Mesothelial cell of epicardium (in vitro differentiated cells): ENCODE measurements at places on chromosomes 1 and 21. TPM values are rescaled to one million over a fixed set of nuclear protein-coding genes. Genes with fewer than 3 reads are reported as not detected.

The ETV3L gene
- not detected in 3 replicates for total RNA-seq

DNA sequence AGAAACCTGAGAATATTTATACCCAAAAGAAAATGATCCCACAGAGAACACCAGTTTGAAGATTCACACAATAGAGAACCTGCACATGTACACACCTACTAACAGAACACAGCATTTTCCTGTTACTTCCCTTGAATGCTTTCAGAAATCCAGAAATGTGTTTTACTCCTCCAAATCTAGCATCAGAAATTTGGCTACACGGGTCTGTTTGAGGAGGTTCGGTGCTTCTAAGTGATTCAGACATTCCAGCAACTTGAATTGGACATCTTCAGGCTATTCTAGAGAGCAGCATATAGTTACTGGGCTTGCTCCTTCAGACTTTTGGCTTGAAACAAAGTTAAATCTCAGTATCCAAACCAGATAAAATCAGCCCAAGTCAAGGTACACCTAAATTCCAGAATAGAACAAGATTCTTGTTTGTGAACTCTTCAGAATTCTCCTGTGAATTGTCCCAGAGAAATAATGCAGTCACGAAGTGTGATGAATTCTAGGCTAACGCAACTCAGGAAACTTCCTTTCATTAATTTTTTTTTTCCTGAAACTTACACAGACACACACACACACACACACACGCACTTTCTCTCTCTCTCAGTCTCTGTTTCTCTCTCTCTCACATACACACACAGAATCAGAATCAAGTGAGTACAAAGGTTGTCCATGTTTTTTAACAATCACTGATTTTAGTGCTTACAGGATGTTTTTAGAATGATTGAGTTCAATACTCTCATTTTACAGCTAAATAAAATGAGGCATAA, 278.4 kb upstream of the SNX7 start:
- H3K4me3 ChIP-seq, result no peak overlapping the region
- no peak overlapping the region for H3K27ac ChIP-seq
- H3K4me1 ChIP-seq, result peaks cover 24% of the 10 kb centered on the region

- peaks cover 29% of the 10 kb centered on the region for H3K27me3 ChIP-seq
- no peaks in the 10 kb centered on the region for H3K36me3 ChIP-seq
- DNase-seq, result no peak
- H3K4me3 ChIP-seq, result no peak overlapping the region
Observed at GRCh38 chr1:51168936-51169335, 66.9 kb downstream of the C1orf185 start.

DNA sequence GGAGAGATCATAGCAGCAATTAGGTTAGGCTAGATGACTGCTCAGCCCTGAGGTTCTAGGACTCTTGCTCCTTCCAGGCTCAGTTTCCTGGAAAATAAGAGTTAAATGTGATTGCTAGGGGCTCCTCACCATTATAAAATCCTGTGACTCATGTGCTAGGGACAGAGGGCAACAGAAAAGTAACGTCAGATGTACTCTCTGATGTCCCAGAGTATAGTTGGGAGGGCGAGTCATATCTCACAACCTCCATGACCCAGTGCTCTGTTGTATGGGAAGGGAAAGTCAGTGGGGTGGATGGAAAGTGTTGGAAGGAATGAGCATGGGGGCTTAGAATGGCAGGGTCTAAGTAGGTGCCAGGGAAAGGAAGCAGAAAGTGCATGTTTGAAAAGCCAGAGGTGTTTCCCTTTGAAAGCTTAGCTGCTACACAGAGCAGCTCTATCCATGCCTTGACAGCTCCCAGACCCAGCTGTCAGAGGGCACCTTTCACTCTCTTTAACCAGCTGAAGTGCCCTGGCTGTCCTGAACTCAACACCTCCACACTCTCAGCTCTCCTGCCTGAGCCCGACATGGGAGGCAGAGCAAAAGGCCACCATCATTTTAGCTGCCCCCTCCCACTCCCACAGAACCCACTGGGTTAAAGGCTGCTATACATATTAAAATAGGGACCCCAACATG, 11.6 kb downstream of the GJA5 start:
- no peak overlapping the region for H3K4me3 ChIP-seq
- no peaks in the 10 kb centered on the region for H3K27me3 ChIP-seq
- no peak overlapping the region for H3K27ac ChIP-seq
- peaks cover 2% of the 10 kb centered on the region for H3K4me1 ChIP-seq
- no peak for DNase-seq
- no peaks in the 10 kb centered on the region for H3K36me3 ChIP-seq

- DNase-seq, result no peak
- no peak overlapping the region for H3K4me3 ChIP-seq
- no peaks in the 10 kb centered on the region for H3K36me3 ChIP-seq
- H3K4me1 ChIP-seq, result no peaks in the 10 kb centered on the region
- peaks cover 59% of the 10 kb centered on the region for H3K27me3 ChIP-seq
Observed at GRCh38 chr1:14452551-14452950, 145.9 kb upstream of the KAZN start.

GRCh38 chr21:43277481-43278351, 108.9 kb downstream of the CRYAA start:
- no peak overlapping the region for H3K4me3 ChIP-seq
- peaks cover 2% of the 10 kb centered on the region for H3K27me3 ChIP-seq
- H3K4me1 ChIP-seq, result peaks cover 10% of the 10 kb centered on the region
- H3K27ac ChIP-seq, result peak overlapping the region; percentile 33

DNA sequence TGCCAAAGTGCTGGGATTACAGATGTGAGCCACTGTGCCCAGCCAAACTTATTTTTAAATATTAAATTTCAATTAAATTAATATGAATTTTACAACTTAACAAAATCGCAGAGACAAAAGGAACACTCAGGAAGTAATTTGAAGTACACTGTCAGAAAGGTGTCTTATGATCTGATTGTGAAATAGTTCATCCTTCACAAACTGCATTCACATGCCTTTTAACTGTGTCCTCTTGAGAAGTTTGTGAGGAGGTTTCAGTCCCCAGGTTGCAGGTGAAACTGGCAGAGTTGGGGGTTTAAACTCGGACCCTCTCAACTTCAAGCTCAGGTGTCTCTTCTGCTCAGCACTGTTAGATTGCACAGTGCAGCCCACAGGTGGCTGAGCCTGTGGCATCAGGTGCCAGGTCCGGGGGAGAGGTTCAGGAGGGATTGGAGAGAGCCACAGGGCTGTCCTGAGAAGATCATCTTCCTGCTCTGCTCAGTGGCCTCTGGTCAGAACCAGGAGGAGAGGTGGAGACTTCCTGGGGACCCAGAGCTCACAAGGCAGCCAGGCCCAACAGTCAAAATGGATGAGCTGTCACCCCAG, 152.3 kb upstream of the RAB4A start:
- peaks cover 2% of the 10 kb centered on the region for H3K36me3 ChIP-seq
- DNase-seq, result no peak
- H3K4me1 ChIP-seq, result peaks cover 40% of the 10 kb centered on the region
- no peak overlapping the region for H3K4me3 ChIP-seq
- H3K27ac ChIP-seq, result peak overlapping the region; percentile 28

DNA sequence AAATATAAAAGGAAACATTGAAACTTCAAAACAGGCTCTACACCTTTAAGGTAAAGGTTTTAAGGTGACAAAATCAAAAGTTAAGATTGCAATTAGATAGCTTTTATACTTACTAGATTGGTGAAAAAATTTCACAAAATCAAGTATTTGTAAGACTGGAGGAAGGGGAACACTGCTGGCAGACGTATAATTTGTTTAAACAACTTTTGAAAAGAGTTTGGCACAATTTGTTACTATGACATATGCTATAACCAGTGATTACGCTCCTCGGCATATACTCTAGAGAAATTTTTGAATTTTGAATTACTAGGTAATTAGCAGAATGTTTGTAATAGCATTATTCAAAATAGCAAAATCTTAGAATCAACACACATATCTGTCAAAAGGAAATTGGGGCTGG, 425.0 kb downstream of the LRRIQ3 start:
- H3K4me1 ChIP-seq, result no peaks in the 10 kb centered on the region
- H3K27ac ChIP-seq, result no peak overlapping the region
- no peak overlapping the region for H3K4me3 ChIP-seq
- H3K27me3 ChIP-seq, result no peaks in the 10 kb centered on the region
- no peak for DNase-seq

DNA sequence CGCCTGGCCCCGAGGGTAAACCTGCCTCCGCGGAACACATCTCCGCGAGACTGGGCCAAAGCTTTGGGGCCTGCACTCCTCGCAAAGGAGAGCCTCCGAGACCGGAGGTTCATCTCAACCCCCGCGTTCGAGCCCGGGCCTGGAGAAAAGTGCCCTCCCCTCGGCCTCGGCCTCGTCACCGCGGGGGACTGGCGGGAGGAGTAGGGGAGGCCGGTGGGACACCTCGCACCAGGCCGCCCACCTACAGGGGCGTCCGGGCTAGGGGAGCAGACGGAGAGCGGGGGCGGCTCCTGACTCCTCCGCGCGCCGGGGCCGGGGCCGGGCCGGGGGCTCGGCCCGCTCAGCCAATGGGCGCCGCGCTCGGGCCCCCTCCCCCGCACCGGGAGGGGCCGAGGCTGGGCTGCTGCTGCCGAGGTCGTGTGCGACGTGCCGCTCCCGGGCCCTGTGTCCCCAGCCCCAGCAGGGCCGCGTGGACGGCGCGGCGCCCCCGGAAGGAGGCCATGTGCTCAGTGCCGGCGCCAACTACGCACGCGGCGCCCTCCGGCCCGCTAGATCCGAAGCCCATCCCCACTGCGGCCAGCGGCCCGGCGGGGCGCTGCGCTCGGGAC, 684 bp downstream of the SLC2A1 start:
- H3K36me3 ChIP-seq, result peaks cover 18% of the 10 kb centered on the region
- H3K27ac ChIP-seq, result peak overlapping the region; percentile 66
- H3K4me3 ChIP-seq, result peak overlapping the region; percentile 96
- no peaks in the 10 kb centered on the region for H3K27me3 ChIP-seq

DNA sequence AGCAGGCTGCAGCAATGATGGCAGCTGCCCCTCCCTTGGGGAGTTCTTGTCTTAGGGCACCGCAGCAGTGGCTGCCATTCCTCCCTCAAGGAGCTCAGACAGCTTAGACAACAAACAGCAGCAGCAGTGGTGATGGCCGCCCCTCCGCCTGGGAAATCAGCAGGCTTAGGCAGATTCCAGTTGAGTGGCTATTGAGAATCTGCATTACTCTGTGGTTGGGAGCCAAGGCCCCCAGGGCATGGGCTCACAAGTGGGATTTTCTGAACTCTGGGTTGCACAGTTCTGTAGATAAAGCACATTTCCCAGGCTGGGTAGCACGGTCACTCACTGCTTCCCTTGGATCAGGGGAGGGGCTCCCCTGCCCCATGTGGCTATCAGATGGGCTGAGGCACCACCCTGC, 1280.7 kb upstream of the TMPRSS15 start:
- H3K4me1 ChIP-seq, result no peaks in the 10 kb centered on the region
- no peak overlapping the region for H3K4me3 ChIP-seq
- H3K27me3 ChIP-seq, result no peaks in the 10 kb centered on the region
- no peak overlapping the region for H3K27ac ChIP-seq
- no peak for DNase-seq
- no peaks in the 10 kb centered on the region for H3K36me3 ChIP-seq

DNA sequence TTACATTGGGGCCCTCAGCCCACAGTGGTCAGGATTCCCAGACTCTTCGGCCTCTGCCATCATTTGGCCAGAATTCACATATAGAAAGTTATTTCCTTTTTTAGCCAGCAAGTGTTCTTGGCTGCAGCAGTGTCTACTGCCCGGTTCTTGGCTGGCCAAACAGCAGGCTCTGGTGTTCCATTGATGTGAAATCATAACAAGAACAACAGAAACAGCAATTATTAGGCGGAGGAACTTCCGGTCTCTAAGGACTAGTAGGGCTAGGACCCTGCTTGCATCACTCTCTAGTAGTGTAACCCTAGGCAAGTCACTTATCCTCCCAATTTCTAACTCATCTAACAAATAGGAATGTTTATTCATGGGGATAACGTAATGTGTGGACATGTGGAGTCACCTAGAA, 8.7 kb upstream of the GJA5 start:
- peaks cover 11% of the 10 kb centered on the region for H3K4me1 ChIP-seq
- H3K27me3 ChIP-seq, result peaks cover 20% of the 10 kb centered on the region
- no peak overlapping the region for H3K27ac ChIP-seq
- no peaks in the 10 kb centered on the region for H3K36me3 ChIP-seq
- H3K4me3 ChIP-seq, result no peak overlapping the region
- no peak for DNase-seq

The RAP1GAP gene
- 7.1 to 10.2 TPM (median 8.0 TPM) in 3 replicates for total RNA-seq

The COL24A1 gene
- total RNA-seq, result 2.7 to 3.5 TPM (median 2.9 TPM) in 3 replicates

DNA sequence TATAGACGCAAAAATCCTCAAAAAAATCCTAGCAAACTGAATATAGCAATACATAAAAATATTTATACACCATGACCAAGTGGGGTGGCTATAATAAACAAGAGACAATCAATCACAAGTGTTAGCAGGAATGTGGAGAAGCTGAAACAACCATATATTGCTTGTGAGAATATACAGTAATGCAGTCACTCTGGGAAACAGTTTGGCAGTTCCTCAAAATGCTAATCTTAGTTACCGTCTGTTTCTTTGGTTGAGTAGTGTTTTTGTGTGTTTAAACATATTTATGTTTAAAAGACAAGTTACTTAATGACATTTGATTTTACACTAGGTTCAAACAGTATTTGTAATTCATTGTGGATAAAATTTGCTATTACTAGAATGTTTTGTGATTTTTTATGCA, 792.0 kb downstream of the LTN1 start:
- no peak for DNase-seq
- H3K36me3 ChIP-seq, result peaks cover 36% of the 10 kb centered on the region
- H3K4me3 ChIP-seq, result no peak overlapping the region

- no peaks in the 10 kb centered on the region for H3K27me3 ChIP-seq
- H3K4me3 ChIP-seq, result no peak overlapping the region
- no peak overlapping the region for H3K27ac ChIP-seq
- H3K36me3 ChIP-seq, result no peaks in the 10 kb centered on the region
- H3K4me1 ChIP-seq, result peaks cover 24% of the 10 kb centered on the region
Observed at GRCh38 chr1:58881471-58881994, 97.7 kb upstream of the JUN start.

- H3K4me3 ChIP-seq, result peak overlapping the region; percentile 33
- no peaks in the 10 kb centered on the region for H3K36me3 ChIP-seq
- peak; percentile 50 for DNase-seq
- H3K27me3 ChIP-seq, result no peaks in the 10 kb centered on the region
- H3K27ac ChIP-seq, result peak overlapping the region; percentile 95
Observed at GRCh38 chr1:173122958-173123852, 72.5 kb upstream of the TNFSF18 start.

DNA sequence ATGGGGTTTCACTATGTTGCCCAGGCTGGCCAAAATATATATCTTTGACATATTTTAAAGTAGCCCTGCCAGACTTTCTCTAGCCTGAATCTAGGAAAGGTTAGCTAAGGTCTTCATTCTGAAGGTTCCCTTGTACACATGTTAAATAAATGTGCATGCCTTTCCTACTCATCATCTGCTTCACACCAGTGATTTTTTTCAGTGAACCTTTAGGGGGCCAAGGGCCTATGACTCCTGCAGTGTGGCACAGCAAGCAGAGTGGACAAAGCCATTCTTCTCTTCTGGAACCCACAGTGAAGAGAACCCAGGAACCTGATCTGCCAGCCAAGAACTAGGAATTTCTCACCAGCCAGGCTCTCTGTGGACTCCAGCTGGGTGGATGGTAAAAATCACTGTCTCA, 22.9 kb downstream of the CBR1 start:
- H3K4me1 ChIP-seq, result no peaks in the 10 kb centered on the region
- no peak for DNase-seq
- no peaks in the 10 kb centered on the region for H3K27me3 ChIP-seq
- H3K27ac ChIP-seq, result no peak overlapping the region
- H3K36me3 ChIP-seq, result peaks cover 7% of the 10 kb centered on the region

The RSRP1 gene
- 133 to 158 TPM (median 150 TPM) in 3 replicates for total RNA-seq

- DNase-seq, result no peak
- H3K4me1 ChIP-seq, result no peaks in the 10 kb centered on the region
- H3K4me3 ChIP-seq, result no peak overlapping the region
- H3K27me3 ChIP-seq, result no peaks in the 10 kb centered on the region
Observed at GRCh38 chr1:46020010-46020409, 112.4 kb downstream of the PIK3R3 start.

The FCRL4 gene
- 0.18 TPM in 1 of 3 replicates, not detected in the others for total RNA-seq

The VHLL gene
- total RNA-seq, result 0.42 TPM in 1 of 3 replicates, not detected in the others
